ENCODE measurements at places on chromosomes 11 and 22. TPM values are rescaled to one million over a fixed set of nuclear protein-coding genes. Genes with fewer than 3 reads are reported as not detected.

POU2AF3 gene
- 2.8 TPM for polyA plus RNA-seq

ALDH3B1 gene
- polyA plus RNA-seq: 10.5 TPM

C11orf98 gene
- 103 TPM for polyA plus RNA-seq

KCNQ1 gene
- 13.4 TPM for polyA plus RNA-seq

APLNR gene
- polyA plus RNA-seq: 47.9 TPM

MS4A6A gene
- polyA plus RNA-seq: 9.8 TPM

INPPL1 gene
- polyA plus RNA-seq: 275 TPM

THAP12 gene
- polyA plus RNA-seq: 14.0 TPM

GRIA4 gene
- polyA plus RNA-seq: 4.8 TPM

PSMC3 gene
- 196 TPM for polyA plus RNA-seq

OR10D3 gene
- polyA plus RNA-seq: not detected

LRRC74B gene
- polyA plus RNA-seq: not detected

SYT8 gene
- polyA plus RNA-seq: not detected

Measured in brain (organoid and tissue), 16 donors.